Right ventricle myocardium superior (tissue), 1 donor: ENCODE measurements at places on chromosomes 13 and 19. TPM values are rescaled to one million over a fixed set of nuclear protein-coding genes. Genes with fewer than 3 reads are reported as not detected.

- DNase-seq = no peak
Observed at GRCh38 chr19:54415901-54416673, 823 bp downstream of the TTYH1 start.

DNA sequence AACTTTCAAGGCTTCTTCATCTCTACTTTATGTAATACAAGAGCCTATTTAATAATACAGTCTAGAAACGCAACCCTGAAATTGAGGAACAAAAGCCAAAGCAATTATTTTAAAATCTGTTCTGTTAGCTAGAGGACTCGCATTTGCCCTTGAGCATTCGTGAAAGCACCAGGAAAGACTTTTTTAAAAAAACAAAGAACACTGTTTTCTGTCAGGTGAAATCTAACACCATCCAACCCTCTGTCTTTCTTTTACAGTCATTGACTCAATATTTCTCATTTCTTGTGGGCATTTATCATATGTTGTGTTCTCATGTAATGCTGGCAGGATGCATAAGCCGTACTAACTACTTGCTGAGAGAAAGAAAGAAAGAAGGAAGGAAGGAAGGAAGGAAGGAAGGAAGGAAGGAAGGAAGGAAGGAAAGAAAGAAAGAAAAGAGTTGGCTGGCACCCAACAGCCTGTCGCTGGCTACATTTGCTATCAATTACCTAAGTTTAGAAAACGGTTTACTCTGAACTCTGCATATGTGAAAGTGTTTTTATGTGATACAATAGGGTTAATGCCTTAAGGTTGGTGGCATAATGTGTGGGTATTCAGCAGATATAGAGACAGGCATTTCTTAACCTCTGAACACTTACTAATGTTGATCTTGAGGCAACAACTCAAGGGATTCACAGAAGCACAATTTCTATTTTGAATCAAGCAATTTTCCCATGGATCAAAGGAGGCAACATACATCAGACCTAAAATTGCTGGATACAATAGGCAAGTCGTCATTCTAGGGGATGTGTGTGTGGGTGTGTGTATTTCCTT, 445.4 kb downstream of the DCT start:
- no peak for DNase-seq

GRCh38 chr13:28636069-28636468, 22.9 kb upstream of the POMP start:
- DNase-seq = no peak

DNA sequence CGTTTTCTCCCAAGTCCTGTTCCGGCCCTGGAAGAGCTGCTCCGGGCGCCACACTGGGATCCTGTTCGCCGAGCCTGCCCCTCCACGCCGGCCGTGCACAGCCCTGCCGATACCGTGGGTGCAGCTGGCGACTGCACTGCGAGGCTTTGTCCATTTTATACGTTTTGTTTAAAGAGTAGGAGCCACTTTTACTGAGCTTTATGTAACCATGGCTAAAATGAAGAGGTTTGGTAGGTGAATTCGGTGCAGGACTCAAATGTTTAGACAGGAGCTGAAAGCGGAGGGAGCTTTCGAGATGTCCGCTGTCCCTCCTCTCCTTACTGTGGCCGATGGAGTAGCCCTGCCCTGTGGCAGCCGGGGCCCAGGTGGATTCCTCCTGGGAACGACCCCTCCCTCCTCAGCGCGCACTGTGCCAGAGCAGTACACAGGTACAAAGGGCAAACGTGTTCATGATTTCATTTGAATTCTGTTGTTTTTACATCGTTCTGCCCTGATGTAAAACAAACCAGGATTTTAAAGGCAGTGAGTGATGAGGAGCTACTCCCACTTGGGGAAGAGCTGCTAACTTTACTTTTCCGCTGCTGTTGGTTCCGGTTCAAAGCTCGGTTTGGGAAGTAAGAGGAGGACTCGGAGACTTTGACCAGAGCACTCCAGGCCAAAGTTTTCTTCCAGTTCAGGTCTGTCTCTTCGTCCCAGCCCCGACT, 1.7 kb downstream of the COL4A2 start:
- DNase-seq = no peak

DNA sequence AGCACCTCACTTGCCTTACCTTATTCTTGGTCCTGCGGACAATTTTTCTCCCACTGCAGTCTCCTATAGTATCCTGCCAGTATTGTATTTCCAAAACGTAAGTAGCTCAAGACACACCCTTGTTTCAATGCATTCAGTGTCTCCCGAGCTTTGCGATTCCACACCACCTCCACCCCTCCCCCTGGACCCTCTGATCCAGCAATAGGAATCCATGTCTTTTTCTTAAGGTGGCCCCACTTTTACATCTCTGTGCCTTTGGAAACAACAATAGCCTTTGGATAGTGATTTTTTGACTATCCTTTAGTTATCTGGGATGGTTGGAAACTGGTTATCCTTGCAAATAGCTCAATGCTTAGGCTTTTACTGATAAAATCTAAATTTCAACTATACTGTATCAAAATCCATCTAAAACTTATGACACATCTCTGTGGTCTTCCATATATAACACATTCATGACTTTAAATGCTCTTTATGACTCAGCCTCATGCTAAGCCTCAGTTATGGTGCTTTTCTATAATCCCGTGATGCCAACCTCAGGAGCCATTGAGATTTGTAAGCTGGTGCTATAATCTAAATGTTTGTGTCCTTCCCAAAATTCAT, 27.1 kb downstream of the FAM216B start:
- no peak for DNase-seq

DNA sequence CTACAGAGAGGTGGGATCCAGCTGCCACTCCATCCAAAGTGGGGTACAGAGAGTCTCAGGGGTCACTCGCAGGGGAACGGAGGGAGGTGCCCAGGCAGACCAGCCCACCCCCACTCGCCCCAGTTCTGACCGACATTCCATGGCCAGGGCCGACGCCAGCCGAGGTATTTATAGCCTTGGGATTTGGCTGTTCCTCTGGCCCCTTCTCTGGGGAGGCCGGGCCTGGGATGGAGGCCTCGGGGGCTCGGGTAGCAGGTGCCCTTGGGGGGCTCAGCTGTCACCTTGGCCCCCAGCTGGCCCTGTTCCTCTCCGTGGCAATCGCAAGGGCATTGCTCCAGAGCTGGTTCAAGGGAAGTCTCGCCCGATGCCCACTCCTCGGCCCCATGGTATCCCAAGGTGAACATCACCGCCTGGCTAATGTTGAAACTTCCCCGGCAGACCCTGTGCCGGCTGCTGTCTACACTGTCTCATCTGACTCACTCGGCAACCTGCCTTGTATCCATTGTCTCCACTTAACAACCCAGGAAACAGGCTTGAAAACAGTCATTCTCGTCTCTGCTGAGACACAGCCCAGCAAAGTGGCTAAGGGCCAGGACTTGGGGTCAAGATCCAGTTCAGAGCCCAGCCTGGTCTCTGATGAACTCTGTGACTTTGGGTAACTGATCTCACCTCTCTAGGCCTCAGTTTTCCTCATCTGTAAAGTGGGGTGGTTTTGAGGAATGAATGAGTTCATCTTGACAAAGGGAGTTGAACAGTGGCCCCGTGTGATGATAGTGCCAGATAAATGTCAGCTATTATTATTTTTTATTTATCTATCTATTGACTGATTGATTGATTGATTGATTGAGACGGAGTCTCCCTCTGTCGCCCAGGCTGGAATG, 9.7 kb downstream of the PRKACA start:
- peak; percentile 85 for DNase-seq

DNA sequence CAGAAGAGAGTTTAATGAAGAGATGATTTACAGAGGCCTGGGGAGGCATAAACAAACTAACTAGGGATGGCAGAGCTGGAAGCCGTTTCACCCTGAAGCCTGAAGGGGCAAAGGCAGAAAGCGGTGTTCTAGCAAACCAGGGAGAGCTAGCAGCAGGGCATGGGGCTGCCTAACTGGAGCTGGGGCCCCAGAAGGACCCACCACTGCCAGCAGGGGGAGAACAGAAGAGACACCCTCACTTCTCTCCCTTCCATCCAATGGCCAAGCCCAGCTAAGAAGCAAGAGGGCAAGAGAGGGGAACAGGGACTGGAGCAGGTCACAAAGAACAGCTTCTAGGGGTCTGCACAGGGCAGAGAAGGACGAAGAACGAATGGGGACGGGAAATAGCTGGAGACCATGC, 195.5 kb downstream of the KATNAL1 start:
- DNase-seq = no peak

- no peak for DNase-seq
Observed at GRCh38 chr19:33727331-33727998, 69.2 kb upstream of the KCTD15 start.

DNA sequence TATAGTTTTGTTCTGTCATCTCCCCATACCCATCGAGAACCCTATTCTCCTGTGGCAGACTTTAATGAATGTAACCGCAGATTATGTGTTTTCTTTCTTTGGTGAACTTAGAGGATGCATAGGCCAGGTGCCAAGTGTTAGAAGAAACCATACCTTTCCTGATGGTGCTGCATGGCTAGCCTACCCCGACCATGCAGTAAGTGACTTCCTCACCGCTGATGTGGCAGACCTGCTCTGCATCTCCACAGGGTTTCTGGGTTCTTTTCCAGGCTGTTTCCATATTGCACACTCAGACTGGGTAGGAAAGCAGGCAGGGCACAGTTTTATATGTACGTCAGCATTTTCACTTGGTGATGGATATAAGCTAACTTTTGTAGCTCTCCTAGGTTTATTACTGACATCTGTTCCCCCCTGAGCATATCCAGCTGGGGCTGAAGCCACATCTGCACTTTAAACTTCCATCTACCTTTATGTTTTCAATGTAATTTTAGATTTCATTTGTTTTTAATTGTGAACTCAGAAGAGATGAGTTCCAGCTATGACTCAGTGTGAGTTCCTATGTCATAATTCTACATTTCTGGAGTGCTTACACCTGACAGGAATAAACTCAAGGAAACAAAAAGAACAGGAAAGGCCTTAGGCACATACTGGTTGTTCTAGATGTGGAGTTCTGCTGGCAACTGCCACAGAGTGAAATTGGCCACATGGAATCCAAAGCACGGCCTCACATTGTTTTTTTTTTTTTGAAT, 42.3 kb downstream of the LRCH1 start:
- DNase-seq = no peak

DNA sequence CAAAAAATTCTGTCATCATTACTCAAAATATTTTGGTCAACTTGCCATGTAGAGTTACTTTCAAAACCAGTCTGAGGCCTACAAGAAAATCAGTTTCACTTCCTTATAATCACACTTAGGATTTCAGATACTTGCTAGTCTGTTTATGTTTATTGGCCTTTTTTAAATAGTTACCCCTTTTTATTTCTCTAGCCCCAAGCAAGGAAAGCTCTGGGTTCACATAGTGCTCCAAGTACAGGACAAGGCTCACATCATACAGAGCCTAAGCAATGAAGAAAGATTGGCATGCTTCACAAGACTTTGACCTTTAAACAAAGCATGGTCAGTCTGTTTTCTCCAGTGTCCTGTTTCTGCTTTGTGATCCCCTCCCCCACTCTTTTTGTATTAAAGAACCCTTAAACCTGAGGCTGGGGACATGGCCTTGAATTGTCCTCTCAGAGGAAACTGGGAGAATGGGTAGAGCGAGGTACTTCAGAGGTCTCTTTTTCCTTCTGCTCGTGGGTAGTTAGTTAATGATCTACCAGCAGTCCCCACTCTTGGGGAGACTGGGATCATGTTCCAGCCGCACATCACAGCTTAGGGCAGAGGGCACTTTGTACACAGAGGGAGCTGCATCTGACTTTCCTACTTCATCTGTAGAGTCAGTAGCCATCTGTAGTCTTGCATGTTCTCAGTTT, 30.7 kb downstream of the CEACAM1 start:
- DNase-seq = no peak

GRCh38 chr13:75226733-75227435, 255.1 kb downstream of the TBC1D4 start:
- no peak for DNase-seq

- no peak for DNase-seq
Observed at GRCh38 chr13:99087954-99088491, 110.2 kb upstream of the DOCK9 start.

- no peak for DNase-seq
Observed at GRCh38 chr19:28960986-28961705, 251.8 kb downstream of the UQCRFS1 start.

DNA sequence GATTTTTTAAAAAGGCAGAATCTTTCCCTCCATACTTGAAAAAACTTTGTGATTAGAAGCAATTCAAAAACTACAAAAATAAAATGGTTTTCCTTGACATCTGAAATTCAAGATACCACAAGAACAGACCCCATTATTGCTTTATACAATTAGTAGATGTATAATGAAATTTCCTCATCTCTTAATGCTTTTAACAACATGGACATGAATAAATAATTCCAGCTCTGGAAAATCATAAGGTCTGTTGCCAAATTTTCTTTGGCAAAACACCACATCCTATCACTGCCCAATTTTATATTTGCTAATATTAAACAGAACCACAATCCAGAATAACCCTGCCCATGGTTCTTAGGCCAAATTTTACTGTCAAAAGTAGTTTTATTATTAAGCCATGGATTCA, 1543.6 kb upstream of the MIR17HG start:
- no peak for DNase-seq

GRCh38 chr13:106649495-106649894, 81.6 kb upstream of the ARGLU1 start:
- DNase-seq = no peak

- DNase-seq = no peak
Observed at GRCh38 chr13:36454987-36455386, 22.7 kb downstream of the CCNA1 start.

DNA sequence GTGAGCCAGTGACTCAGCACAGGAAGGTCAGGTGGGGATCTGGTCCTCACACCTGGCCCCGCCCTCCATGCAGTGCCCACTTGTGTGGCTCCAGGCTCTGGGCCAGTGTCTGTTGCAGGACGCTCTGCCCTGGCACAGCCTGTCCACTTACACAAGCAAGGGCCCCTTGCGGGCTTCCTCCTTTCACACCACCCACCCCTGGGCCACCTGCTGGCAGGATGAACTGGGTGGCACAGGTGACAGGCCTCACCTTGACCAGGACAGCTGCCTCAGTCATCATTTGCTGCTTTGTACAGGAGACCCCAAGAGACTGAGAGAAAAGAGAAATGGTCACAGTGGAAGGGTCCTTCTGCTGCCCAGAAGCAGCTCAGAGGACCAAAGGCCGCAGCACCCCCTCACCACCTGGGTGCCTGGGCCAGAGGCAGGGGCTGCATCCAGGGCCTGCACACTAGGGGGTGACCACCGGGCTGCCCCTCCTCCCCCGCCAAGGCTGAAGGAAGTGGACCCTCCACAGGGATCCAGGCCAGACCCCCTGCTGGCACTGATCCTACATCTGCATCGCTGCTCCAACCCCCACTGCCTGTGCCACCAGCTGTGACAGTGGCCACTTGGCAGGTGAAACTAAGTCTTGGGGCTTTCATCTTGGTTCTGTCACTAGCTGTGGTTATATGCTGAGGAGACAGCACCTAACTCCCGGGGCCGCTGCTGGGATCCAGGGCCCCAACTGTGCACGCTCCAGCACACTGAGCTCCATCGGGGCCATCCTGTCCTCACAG, 110.3 kb downstream of the TUBA3C start:
- no peak for DNase-seq

GRCh38 chr19:34127684-34128189, 44.6 kb upstream of the LSM14A start:
- DNase-seq = no peak

- DNase-seq = no peak
Observed at GRCh38 chr19:47094557-47095475, 18.8 kb downstream of the ZC3H4 start.

Gene CYP4F3
- total RNA-seq = 0.24 TPM

Gene FCAR
- total RNA-seq = 0.30 TPM

Gene RGS9BP
- total RNA-seq = 14.3 TPM

Gene TMEM272
- total RNA-seq = 0.38 TPM

Gene CYP2S1
- 0.56 TPM for total RNA-seq

Gene RAP2A
- 12.1 TPM for total RNA-seq

Gene NRTN
- 20.6 TPM for total RNA-seq

Gene ZNF350
- total RNA-seq = 7.6 TPM

Gene NXNL1
- total RNA-seq = 0.24 TPM

Gene PMIS2
- total RNA-seq = not detected

Gene SLITRK1
- total RNA-seq = not detected

Gene SLC44A2
- total RNA-seq = 62.3 TPM
